ENCODE measurements at places on chromosomes 7 and 10.

DNA sequence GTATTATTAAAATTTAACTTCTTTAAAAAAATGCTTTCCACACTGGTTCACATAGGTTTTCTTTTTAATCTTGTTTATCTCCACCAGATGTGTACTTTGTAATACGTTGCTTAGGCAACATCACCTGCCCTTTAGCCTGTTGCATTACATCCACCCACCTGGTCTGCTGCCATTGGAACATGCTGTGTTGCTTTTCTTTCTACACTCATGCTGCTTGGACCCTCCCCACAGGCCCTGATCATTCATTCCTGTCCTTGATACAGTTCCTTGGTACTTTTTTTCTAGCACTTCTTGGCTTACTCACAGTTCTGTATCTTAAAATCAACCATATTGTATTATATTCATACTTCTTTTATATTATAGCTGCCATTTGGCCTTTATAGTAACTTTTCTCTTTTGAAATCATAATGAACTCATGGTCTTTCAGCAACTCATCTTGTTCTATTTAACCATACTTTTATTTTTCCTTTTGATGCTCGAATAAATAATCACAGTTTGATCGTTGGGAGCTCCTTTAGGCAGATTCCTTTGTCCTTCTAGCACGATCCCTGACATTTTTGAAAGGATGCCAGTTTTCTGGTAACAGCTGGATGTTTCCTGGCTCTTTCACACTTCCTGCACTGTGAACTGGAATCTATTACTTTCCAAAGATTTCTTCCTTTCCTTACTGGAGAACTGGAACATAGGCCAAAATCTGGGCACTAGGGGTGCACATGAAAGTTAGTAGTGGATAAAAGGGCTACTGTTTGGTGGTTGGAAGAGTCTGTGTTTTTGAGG is 125.1 kb downstream of the CDK14 start:
- DNase-seq = no peak

DNA sequence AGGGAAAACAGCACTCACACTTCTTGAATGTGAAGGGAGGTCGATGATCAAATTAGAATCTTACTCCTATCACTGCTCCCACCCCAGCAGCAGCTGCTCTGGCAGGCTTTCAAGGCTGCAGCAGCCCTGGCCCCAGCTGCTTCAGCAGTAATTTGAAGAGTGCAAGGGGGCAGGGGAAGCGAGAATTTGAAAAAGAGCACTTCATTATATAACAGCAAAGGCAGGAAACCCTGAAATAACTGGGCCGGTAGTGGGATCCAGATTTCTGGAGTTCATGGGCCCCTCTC is 44.9 kb downstream of the MYPN start:
- no peak for DNase-seq

- no peak for DNase-seq
These were observed 21.5 kb upstream of the INPP5A start for GRCh38 chr10:132515811-132516726.

GRCh38 chr7:128003167-128003566 is 28.1 kb downstream of the LRRC4 start:
- no peak for DNase-seq

GRCh38 chr7:47596502-47597202 is 14.7 kb upstream of the TNS3 start:
- no peak for DNase-seq

- DNase-seq = no peak
These were observed 20.0 kb downstream of the TWIST1 start for GRCh38 chr7:19097165-19098055.

DNA sequence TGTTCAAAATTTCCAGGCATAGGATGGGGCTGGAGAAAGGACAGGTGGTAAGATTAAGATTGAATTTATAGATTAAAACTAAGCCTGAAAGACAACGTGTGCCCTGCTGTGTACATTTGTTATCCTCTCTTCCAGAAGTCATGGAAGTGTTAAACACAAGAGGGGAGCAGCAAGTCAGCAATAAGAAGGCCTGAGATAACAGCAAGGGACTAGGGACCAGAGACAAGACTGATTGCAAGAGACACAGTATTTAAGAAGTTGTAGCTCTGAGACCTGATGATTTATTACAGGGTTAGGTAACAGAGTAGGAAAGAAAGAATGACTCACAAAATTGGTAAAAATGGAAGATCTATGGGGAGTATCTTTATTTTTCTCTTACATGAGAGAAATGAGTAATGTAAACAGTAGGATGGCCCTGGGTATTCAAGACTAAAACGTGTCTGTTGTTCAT is 55.7 kb upstream of the COL1A2 start:
- no peak for DNase-seq

DNA sequence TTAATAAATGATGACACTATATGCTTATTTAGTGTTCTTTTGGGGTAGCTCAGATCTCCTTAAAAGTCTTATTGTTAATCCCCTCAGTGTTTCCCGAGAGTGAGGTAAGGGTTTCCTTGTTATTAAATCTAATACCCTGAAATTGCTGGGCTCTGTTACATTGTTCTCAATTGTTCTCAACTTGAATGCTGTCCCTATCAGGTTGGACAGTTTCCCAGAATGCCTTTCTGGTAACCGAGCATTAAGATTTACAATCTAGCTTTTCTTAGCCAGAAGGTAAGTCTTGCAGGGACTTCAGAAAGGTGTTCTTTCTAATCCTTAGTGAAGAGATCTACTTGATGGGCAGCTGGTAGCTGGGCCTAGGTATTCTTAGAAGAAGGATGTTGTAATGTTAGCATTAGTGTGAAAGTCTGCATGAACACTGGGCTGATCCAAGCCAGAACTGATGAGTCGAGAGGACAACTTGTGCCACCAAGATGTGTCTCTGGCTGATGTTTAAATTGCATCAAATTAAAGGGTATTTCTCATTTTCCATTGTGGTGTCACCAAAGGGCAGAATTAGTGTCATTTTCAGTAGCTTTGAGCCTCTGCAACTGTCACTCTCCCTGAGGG is 89.9 kb downstream of the SND1 start:
- no peak for DNase-seq

GRCh38 chr7:343227-343822 is 53.4 kb downstream of the FOXL3 start:
- DNase-seq = no peak

- DNase-seq = no peak
These were observed 724.2 kb downstream of the GATA3 start for GRCh38 chr10:8778713-8779112.

DNA sequence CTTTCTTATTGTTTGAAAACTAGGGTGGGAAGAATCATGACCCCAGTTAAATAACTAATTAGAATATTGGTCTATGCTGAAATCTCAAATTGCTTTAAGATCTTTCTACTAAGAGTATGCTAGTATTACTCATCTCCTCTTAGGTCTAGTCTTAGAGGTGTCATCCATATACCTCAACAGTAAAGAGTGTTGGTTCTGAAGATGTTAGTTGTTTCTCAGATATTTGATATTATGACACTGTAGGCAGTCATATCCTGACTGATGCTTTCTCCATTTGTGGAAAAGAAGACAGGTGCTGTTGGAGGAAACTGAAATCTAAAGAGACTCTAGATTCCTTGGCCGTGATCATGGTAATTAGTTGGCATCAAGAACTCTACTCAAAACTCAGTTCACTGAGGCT is 21.2 kb downstream of the BPGM start:
- no peak for DNase-seq

DNA sequence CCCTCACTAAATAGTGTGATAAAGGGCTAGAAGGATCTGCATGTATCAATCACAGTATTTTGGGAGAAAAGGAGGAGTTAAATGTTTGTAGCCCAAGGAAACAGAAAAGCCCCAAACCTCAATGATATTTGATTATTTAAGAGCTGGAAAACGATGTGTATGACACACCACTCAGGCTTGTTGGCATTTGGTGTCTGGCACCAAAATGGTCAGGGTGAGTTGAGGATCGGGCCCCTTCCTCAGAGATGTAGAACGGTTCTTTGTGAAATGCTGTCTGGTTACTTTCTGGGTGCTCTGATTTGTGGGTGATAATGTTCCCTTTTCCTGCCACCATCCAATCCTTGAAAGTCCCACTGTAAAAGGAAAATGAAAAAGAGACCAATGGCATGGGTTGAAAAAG is 113.7 kb downstream of the CCDC3 start:
- DNase-seq = no peak

- no peak for DNase-seq
These were observed 43.6 kb downstream of the CNNM1 start for GRCh38 chr10:99372546-99373271.

- no peak for DNase-seq
These were observed 9.3 kb downstream of the KCNH2 start for GRCh38 chr7:150968734-150969372.

DNA sequence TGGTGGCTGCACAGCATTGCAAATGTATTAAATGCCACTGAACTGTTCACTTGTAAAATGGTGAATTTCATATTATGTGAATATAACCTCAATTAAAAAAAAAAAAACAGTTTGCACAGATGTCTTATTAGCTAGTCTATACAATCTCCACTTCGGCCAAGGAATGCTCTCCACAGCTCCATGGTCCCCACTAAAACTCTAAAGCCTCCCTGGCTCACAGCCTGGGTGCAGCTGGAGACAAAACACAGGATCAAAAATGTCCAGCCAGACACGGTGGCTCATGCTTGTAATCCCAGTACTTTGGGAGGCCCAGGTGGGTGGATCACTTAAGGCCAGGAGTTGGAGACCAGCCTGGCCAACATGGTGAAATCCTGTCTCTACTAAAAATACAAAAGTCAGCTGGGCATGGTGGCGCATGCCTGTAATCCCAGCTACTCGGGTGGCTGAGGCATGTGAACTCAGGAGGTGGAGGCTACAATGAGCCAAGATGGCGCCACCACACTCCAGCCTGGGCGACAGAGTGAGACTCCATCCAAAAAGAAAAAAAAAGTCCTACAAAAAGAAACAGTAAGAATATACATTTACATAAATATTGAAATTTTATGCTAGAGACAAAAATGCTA is 66.0 kb downstream of the SRPK2 start:
- DNase-seq = no peak

DNA sequence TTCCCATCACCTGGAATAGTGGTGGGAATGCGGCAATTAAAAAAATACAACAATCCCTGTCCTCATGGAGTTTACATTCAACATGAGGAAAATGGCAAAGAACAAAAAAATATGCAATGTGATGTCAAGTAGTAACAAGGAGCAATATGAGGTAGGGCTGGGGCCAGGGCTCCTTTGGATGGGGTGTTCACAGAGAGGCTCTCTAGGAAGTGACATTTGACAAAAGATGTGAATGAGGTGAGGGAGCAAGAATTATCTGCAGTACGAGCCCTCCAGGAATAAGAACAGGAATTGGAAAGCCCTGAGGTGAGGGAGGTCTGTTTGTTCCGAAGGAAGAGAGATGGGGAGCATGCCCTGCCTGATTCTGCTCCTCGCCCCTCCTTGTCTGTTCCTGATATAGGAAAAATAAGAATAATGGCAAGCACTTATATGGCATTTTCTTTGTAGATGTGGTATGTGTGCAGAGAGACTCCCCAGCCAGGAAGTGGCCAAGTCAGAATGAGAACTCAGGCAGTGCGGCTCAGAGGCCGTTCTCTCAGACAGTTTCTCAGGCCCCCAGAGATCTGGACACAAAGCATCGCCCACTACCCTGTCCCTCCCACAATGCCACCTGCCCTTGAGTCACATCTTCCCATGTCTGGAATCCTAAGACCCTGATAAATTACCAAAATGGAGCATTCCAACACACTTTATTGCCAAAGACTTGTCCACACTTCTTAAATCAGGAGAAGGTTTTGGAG is 105.6 kb downstream of the APBB1IP start:
- DNase-seq = no peak

DNA sequence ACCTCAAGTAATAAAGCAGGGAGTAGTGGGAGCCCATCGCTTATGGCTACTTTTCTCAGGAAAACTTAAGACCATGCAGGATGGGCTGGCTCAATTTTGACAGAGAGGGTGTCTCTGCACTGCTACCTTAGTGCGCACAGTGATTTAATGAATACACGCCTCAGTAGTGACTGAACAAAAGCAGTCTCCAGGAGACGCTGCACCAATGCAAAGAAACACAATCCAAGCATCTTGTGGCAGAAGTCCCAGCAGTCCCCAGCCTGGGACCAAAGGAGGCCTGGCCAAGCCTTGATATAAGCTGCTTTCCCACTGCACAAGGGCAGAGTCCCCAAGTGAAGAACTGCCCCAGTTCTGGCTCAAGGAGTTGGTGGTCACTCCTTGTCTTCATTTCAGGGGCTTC is 368.9 kb downstream of the KCNMA1 start:
- no peak for DNase-seq

DNA sequence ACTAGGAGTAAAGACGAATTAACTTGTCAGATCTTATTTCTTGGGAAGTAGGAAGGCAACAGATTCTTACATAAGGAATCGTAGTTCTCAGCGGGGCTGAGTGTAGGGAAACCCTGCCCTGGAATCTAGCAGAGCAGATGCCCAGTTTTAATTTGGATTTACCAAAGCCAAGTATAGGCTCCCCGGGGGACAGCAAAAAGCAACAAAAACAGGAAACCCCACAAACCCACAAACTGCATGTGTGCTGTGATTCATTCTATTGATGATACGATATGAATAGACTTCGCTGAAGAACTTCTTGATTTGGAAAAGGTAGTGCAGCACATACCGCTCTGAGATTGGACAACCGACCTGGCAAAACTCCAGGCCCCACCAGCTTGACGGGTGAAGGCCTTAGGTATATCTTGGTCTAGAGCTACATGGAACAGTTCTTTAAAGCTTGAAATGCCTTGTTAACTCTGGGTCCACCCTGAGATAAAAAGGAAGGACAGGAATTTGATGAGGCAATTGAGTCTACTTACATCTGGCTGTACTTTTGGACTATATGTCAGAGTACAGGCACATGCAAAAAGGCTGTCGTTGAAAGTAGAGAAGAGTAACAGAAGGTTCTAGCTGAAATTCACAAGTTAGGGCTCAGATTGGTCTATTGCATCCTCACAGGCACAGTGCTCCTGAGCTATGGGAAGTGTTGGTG is 49.1 kb downstream of the STRA8 start:
- no peak for DNase-seq

DNA sequence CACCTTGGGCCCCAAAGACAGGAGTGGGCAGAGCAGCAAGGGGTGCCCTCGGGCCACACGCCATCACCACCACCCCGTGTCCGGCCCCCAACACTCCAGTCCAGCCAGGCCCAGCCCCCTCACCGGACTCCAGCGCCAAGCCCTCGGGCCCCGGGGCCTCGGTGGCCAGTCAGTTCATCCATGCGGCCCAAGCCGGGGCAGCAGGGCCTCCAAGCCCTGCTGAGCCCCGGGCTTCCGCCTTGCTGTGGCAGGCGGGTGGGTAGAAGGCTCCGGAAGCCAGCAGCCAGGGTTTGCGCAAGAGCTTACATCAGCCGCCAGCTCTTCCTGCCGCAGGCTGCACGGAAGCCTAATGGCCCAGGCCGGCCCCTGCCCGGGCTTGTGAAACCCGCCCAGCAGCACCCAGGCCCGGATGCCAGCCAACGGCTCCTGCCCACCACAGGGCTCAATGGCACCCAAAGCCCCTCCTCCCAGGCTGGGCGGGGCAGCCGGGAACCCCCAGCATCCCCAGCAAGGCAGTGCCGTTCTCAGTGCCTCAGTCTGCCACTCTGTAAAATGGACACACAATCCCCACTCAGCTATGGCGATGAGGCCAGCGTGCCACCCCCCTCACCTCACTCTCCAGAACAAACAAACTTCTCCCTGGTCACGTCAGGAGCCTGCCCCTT is 26.5 kb downstream of the TNRC18 start:
- peak; percentile 73 for DNase-seq

- no peak for DNase-seq
These were observed 162.9 kb upstream of the AOAH start for GRCh38 chr7:36887233-36887632.
